ENCODE measurements at places on chromosomes 5 and 9.

DNA sequence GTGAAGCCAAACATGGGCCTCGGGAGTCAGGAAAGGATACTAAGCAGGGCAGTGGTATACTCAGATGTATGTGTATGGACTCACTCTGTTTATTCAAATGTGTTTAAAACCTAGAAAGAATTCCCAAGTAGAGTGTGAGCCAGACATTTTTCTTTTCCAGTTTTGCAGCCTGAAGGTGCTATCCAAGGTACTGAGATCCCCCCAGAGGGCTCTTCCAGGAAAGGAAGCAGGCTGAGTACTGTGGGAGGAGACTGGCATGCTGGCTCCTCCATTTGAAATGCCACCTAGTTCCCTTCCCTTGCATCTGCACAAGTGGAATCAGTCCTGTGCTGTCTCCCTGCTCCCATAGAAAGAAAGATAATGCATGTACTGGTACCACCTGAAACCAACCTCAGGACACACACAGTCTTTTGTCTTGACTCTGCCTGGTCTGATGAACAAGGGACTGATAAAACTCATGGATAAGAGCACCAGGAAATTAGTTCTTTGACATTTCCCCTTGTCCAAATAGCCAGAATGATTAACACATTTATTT lies 85.9 kb downstream of the HRH2 start:
- DNase-seq: no peak

DNA sequence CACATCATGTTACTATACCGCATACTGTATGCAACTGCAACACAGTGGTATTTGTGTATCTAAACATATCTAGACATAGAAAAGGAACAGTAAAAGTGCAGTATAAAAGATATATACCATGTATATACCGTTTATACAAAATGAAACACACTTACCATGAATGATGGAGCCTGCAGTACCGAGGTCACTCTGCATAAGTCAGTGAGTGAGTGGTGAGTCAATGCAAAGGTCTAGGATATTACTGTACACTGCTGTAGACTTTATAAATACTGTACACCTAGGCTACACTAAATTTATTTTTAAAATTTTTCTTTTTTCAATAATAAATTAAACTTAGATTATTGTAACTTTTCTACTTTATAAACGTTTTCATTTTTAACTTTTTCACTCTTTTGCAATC lies 29.3 kb downstream of the PRELID2 start:
- no peak for DNase-seq

DNA sequence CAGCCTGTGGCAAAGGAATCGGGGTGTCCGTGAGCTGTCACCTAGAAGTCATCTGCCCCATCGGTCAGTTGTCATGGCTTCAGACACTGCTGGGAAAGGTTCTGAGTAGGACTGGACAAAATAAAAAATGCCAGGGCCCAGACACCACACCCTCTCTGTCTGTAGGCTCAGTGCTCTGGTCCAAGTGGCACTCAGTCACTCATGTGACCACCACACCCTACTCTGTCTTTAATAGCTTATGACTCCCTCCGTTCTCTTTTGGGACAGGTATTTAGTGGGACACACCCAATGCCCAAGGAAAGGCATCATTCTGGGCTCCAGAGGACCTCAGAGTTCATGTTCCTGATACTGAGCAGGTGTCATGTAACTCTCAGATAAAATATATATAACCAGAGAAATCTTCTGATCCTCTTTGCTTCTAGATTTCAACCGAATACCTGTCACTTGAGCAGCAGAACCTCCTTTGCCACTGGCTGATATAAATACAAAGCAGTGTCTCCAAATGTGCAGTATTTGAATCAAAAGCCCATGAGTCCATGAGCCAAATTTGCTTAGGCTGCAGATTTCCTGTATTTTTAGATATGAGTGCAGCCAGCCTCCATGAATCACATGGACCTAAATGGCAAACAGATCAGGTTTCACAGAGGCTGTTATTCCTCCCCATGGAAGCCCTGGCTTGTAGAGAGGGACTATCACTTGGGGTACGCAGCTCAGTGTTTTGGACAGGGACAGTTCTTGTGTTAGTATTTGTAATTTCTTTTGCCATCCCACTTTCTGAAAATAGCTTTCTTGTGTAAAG lies 272.0 kb downstream of the ARHGAP26 start:
- no peak for DNase-seq

- DNase-seq: no peak
These were observed 468.4 kb downstream of the ZSWIM6 start for GRCh38 chr5:61800450-61800849.

DNA sequence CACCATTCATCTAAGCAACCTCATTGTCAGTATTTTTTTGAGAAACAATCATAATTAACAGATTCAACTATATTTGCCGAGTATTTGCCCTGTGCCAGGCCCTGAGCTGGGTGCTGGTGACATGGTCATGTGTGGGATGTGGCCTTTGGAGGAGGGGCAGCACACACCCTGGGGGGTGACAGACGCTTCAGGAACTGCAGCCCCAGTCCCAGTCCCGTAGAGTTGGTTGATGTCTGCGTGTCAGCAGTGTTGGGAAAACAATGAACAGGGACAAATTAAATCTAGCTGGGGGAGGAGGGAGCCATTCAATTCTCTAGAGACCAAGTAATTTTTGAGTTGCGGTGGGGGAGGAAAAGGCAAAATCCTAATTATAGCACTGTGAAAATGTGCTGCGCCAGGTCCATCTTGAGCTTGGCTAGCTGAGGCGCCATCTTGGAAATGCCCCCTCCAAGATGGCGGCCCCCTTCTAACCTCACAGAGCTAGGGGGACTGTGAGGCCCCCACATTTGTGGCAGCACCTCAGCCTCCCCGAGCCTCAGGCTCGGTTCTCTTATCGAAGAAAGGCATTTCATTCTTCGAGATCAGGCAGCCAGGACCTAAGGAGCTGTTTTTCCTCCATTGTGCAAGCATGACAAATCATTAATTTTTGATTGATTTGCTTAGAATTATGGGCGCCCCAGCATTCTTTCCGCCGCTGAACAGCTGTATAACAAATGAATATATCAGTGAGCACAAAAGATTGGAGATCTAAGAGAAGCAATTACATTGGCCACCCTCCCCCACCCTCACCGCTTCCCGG lies 87.8 kb downstream of the ZNF618 start:
- DNase-seq: no peak

GRCh38 chr5:180353980-180354452 lies 880 bp upstream of the GFPT2 start:
- DNase-seq: no peak

GRCh38 chr5:56801256-56801655 lies 14.1 kb upstream of the MAP3K1 start:
- no peak for DNase-seq

DNA sequence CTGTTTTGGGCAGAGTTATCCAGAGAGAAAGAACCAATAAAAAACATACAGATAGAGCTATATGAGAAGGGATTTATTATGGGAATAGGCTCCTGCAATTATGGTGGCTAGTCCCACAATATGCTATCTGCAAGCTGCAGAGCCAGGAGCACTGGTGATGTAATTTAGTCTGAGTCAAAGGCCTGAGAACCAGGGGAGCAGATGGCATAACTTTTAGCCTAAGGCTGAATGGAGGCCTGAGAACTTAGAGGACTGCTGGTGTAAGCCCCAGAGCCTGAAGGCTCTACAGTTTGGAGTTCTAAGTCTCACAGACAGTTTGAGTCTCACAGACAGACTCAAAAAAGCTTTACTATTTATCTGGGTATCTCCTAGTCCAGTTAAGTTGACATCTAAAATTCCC lies 263.8 kb downstream of the FBXL7 start:
- no peak for DNase-seq

DNA sequence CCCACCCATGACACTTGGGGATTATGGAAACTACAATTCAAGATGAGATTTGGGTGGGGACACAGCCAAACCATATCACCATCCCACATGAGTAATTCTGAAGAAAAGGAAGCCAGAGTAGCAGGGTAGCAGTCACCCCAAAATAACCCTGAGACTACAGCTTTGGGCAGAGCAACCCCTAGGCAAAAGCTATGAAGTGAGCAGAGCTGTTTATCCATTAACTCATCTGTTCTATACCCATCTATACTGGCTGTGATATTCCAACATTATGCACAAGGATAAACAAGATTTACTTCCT lies 12.3 kb upstream of the REEP5 start:
- DNase-seq: no peak

DNA sequence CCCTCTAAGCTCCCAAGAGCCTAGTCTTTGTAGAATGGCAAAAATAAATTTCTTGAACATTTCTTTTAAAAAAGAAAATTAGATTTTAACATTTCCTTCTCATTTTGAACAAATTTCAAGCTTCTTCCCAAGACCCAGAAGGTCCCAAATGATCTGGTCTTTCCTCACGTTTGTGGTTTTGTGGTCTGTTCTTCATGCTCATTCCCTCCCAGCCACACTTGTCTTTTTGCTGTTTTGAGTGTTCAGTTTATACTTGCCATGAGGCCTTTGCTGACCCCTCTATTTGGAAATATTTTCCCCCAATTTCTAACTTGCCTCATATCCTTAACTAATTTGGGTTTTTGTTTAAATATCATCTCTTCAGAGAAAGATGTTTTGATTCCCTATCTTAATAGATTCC lies 133.4 kb upstream of the PAPPA start:
- no peak for DNase-seq

GRCh38 chr9:133273819-133274218 lies 1.2 kb downstream of the ABO start:
- DNase-seq: no peak

Measured in esophagus squamous epithelium (tissue), 5 donors.